Tongue (tissue), 3 donors: ENCODE measurements at places on chromosomes 3 and 15. TPM values are rescaled to one million over a fixed set of nuclear protein-coding genes. Genes with fewer than 3 reads are reported as not detected.

The MORC1 gene
- not detected for total RNA-seq

The AHSG gene
- total RNA-seq: not detected

The PIF1 gene
- 3.7 TPM for total RNA-seq

GRCh38 chr3:9233101-9233500, 16.3 kb downstream of the SRGAP3 start:
- DNase-seq: no peak
